ENCODE measurements at places on chromosomes 7 and 10.

- DNase-seq, result peak; percentile 45
Observed at GRCh38 chr10:45514291-45515270, 140.6 kb downstream of the ALOX5 start.

DNA sequence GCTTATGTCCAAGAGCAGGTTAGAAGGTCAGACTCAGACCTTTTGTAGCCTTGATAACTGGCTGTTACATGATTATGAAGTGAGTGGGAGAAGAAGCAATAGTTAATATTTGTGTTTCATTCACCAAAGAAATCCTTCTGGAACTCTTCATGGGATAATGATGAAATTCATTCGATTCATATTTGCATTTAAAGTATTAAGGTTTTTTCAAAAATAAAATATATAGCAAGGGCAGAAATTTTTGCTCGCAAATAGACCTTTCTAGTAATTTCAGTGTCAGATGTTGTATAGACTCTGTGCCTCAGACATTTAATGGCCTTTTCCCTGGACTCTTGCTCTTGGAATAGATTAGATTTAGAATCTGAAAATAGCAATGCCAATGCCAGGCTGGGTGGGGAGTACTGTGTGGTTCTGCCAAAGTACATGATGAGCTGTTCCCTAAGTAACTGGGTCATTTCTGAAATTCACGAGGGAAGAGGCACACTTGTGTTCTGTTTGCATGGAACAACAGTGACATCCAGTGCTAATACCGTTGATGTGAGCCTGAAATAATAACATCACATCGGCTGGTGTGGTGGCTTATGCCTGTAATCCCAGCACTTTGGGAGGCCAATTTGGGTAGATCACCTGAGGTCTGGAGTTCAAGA lies 119.2 kb downstream of the MBL2 start:
- DNase-seq, result no peak

DNA sequence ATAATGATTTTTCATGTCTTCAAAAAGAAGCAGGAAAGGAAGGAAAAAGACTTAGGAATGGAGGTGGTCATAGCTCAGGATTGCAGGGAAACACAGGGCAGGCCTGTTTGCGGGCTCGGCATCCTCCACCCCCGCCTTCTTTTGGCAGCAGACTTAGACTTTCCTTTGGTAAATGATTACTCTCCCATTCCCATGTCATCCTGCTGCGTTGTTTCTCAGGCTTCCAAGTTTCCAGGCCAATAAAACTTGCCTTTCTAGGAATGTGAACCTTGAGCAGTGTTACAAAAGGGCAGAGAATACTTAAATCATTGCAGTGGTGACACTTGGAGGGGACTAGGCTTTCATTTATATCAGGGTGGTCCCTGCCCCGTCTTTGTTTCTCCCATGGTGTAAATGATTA lies 34.0 kb upstream of the DGKB start:
- DNase-seq, result no peak

- peak; percentile 33 for DNase-seq
Observed at GRCh38 chr10:27241010-27241651, 534 bp upstream of the ACBD5 start.

GRCh38 chr10:18005445-18005780 lies 53.7 kb downstream of the SLC39A12 start:
- DNase-seq, result no peak

DNA sequence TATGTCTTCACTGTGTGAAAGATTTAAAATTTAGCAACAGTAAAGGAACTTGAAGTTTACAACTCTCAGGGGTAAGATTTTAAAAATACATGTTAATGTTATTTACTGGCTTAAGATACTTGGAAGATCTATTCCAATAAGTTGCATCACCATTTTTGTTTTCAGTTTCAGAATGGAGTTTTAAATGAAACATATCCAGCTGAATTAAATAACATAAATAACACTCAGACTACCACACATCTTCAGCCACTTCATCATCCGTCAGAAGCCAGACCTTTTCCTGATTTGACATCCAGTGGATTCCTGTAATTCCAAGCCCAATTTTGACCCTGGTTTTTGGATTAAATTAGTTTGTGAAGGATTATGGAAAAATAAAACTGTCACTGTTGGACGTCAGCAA lies 44.3 kb downstream of the AHR start:
- no peak for DNase-seq

GRCh38 chr10:67723601-67724000 lies 27.6 kb upstream of the CTNNA3 start:
- no peak for DNase-seq

- no peak for DNase-seq
Observed at GRCh38 chr7:30459591-30460245, 18.9 kb downstream of the NOD1 start.

- no peak for DNase-seq
Observed at GRCh38 chr10:6390213-6390845, 187.6 kb downstream of the PFKFB3 start.

- no peak for DNase-seq
Observed at GRCh38 chr7:159005618-159006017, 139.0 kb downstream of the VIPR2 start.

DNA sequence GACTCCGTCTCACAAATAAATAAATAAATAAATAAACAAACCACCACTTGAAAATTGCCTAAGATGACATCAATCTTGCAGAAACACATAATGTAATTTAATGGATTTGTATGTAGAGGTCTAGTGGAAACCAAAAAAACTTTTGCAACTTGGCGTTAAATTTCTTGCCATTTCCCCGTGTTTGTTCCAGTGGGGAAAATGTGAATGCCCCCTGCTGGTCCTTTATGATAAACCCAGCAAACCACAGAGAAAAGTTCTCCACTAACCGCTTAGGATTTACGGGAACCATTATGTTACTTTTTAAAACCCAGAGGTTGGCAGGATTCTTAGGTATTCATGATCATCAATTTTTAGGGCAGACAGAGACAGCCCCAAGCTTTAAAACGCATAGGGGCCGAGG lies 32.5 kb downstream of the LAMB4 start:
- DNase-seq, result peak; percentile 59

DNA sequence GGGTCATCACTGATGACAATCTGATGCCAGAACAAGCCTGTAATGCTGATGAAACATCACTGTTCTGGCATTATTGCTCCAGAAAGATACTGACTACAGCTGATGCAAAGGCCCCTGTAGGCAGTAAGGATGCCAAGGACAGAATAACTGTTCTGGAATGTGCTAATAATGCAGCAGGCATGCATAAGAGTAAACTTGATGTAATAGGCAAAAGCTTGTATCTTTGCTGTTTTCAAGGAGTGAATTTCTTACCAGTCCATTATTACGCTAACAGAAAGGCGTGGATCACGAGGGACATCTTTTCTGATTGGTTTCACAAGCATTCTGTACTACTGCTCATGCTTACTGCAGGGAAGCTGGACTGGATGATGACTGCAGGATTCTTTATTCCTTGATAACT lies 18.7 kb downstream of the LCOR start:
- DNase-seq, result no peak

Measured in D341Med (cell line).